Motor neuron (in vitro differentiated cells): ENCODE measurements at places on chromosomes 6 and 20. TPM values are rescaled to one million over a fixed set of nuclear protein-coding genes. Genes with fewer than 3 reads are reported as not detected.
A peak's percentile ranks its signal among the peaks of the same experiment; 100 is the strongest.

DNA sequence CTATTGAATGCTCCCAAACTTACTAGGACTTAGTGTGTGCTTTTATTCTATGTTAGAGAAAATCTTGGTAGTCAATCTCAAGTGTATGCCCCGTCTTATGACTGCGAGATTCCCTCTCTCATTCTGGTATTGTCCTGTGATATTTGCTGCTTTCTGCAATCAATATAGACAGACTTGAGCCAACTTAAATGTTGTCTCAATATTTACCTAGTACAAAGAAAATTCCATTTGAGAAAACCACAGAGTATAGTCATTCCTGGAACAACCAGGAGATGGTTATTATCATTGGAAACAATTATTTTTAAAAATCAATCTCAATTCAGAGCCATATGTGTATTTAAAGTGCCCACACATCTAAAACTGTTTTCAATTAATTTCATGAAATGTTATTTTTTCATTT is 330.0 kb downstream of the NRN1 start:
- ATAC-seq = no peak

The PTCRA gene
- total RNA-seq = not detected in 2 replicates

The BFSP1 gene
- total RNA-seq = 2.6 and 3.8 TPM in 2 replicates

GRCh38 chr6:96460052-96460700 is 61.4 kb upstream of the UFL1 start:
- ATAC-seq = no peak

The MICB gene
- total RNA-seq = 0.31 and 0.49 TPM in 2 replicates

GRCh38 chr6:157848693-157849092 is 25.6 kb downstream of the SNX9 start:
- ATAC-seq = no peak

DNA sequence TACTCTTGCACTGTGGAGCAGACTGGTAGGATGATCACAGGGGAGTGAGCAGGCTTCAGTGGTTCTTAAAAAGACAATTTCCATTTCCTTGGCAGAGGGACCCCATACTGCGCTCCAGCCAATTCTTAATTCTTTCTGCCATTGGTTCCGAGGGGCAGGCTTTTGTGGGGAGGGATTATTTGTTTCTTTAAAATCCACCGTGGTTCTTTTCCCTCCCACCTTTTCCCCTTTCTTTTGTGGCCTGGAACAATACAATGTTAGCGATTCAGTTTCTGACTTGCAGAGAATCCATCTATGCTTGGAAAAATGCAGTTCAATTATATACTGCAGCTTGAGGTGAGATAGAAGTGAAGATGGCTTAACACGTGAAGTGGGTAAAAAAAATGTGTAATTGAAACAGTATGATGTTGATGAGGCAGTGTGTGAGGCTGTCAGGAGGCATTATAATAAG is 379.0 kb upstream of the FLRT3 start:
- ATAC-seq = peak; percentile 31

DNA sequence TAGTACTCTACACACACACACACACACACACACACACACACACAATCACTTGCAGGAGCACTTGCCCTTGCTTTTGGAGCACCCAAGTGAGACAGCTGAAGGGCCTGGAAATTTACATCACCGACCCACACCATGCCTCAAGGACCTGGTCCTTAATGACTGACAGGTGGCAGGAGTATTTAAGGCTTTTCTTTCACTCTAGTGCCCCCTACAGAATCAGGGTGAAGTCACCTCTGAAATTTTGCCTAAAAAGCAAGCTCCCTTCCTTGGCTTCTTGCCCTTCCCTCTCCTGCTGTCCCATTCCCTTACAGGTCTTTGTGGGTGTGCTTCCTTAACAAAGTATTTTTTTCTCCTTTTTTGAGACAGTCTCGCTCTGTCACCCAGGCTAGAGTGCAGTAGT is 353.5 kb upstream of the IRAK1BP1 start:
- ATAC-seq = no peak

GRCh38 chr6:142953373-142954273 is 8.6 kb upstream of the HIVEP2 start:
- no peak for ATAC-seq

- ATAC-seq = peak; percentile 39
These were observed at the start of gene SLC35D3 for GRCh38 chr6:136921936-136922684. SLC35D3 (plus strand) TSS chr6:136922301; CDS start chr6:136922429, 128 bp downstream.

The PRND gene
- total RNA-seq = 0.15 and 0.29 TPM in 2 replicates

- no peak for ATAC-seq
These were observed 85.3 kb downstream of the ASXL1 start for GRCh38 chr20:32443386-32443974.

- ATAC-seq = no peak
These were observed 114.5 kb downstream of the SLC22A3 start for GRCh38 chr6:160462551-160463109.

GRCh38 chr6:52457096-52457495 is 37.0 kb downstream of the EFHC1 start:
- ATAC-seq = no peak

DNA sequence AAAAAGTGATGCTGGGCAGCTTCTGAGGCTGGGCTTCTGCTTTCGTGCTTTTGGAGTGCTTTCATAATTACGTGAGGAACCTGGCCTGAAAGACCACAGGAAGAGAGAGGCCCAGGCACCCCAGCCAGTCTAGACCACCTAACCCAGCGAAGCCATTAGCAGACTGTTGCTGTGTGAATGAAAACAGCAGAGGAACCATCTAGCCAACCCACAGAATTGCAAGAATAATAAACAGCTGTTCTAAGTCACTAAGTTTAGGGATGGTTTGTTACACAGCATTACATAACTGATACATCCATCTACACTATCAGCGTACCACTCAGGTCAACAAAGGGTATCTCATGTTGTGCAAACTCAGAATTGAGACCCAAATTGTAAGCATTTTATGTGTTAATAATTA is 34.5 kb downstream of the FGD2 start:
- ATAC-seq = no peak

DNA sequence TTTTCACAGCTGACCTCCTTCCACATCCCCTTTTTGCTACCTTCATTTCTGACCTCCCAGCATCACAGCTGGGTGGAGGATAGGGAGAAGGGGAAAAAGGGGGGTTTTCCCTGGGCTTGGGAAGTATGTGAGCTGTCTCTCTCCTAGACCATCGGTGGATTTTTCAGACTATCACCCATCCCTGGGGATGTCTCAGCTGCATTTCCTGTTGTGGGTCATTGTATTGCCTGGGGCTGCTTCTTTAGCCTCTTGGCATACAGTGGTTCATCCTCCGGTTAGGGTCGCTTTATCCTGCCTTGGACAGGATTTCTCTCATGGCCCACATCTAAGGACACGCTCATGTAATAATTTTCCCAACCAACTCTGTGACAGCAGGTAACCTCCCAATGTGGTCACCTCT is 142.5 kb upstream of the ARG1 start:
- no peak for ATAC-seq

The OPRL1 gene
- total RNA-seq = 3.0 and 3.6 TPM in 2 replicates

DNA sequence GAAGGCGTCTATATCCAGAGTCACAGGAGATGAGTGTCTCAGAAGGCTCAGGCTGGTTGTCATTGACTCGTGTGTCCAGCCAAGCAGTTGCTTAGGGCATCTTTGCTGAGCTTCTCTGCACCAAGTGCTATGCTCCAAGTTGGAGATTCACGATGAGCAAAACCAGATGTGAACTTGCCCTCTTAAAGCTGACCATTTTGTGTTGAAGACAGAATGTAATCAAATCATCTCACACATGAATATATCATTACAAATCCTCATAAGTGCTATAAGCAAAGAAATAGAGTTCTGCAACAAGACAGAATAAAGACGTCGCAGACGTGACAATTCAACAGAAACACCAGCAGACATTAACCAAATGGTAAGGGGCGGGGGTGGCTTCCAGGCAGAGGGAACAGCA is 103.9 kb downstream of the ALDH8A1 start:
- ATAC-seq = no peak

The MCM8 gene
- 3.4 and 4.1 TPM in 2 replicates for total RNA-seq

DNA sequence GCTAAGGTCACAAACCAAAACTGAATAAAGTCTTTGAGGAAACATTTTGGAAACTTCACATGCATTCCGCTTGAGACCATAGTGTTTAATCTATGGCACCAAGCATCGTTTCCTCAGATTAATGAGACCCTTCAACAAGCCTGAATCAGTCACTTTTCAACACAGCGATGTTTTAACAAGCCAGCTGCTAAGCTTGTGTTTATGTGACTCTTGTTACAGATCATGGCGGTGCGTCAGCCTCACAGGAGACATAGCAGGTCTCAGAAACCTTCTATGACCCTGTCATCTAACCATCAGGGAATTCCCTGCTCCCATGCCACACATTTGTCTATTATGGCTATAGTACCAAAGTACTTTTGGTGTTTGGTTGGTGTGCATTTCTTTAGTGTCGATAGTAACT is 57.2 kb downstream of the MTFR2 start:
- ATAC-seq = no peak

DNA sequence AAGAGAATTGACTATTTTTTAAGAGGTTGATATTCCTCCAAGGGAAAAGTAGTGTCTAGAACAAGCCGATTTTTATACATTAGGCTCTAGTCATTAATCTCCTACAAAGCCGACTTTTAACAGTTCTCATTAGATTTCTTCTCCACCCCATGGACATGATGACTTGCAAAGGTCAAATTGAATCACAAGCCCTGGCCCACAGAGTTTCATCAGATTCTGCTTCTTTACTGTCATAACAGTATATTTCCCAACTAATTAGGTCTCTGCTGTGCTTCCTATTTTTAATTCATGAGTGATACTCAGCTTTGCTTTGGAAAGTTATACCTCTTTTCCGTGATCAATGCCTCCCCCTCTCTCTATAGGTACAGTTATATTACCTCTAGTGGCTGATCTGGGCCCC is 90.6 kb upstream of the ADGRB3 start:
- no peak for ATAC-seq

DNA sequence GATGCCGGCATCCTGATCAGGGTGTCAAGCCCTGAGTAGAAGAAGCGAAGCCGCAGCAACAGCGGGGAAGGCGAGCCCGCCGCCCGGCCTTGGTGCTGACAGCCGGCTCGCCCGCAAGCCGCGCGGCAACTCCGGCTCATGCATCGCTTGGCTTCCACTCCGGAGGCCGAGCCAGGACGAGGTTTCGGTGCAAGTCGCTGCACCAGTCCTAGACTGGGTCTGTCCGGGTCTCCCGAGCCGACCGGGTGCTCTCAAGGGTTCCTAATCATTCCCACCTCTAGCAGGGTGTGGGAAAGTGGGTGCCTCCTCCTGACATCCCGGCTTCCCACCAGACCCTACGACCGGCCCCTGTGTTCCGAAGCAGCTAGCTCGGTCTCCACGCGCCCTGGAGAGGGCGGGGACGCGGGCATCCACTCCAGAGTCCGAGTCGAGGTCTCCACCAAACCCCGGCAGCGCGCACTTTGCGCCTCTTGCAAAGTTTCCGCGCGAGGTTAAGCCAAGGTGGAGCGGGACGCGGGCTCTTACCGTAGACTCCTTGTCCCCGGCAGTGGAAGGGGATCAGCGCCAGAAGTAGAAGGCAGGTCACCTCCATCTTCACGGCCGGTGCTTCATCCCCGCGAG is 1.4 kb downstream of the MDGA1 start:
- ATAC-seq = peak; percentile 9

DNA sequence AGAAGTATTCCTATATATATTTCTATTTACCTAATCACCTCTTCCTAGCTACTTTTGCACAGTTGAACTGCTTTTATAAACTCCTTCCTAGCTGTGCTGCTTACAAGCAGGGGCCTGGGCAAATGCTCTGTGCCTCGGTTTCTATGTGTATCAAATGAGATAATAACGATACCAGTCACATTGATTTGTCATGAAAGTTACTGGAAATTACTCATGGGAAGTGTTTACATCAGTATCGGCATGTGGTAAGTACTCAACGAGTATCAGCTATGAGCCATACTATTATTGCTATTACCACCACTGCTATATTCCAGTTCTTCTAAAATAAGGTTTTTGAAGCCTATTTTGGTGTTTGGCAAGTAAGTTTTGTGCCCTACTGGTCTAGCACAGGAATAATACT is 4.9 kb downstream of the LAMA4 start:
- no peak for ATAC-seq

- no peak for ATAC-seq
These were observed 22.3 kb upstream of the CEP162 start for GRCh38 chr6:84249724-84250123.

The C20orf144 gene
- total RNA-seq = 0.79 and 0.96 TPM in 2 replicates

GRCh38 chr6:45521226-45521625 is 143.5 kb upstream of the SUPT3H start:
- no peak for ATAC-seq

DNA sequence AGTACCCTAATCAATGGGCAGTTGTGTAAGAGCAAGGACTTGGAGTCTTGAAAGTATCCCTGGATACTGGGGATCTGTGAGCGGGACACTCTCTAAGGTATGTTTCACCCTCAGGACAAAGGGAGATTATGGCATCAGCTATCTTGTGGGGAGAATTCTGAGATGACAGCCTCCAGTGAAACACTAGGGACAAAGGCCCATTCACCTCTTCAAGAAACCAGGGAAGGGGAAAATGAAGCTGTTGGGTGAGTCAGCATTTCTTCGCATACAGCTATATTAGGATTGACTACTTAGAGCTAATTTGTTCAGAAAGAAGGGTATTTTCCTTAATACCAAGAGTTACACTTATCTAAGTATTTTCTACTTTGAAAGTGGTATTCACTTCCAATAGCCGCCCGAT is 35.9 kb downstream of the OPN5 start:
- ATAC-seq = peak; percentile 33

- ATAC-seq = no peak
These were observed 3.0 kb downstream of the TSHZ2 start for GRCh38 chr20:52975029-52975732.

The CSTF1 gene
- 19.7 and 25.7 TPM in 2 replicates for total RNA-seq

- ATAC-seq = no peak
These were observed 92.2 kb downstream of the SIM1 start for GRCh38 chr6:100372326-100373091.

The FAM184A gene
- total RNA-seq = 17.1 and 17.2 TPM in 2 replicates

- ATAC-seq = no peak
These were observed 899.9 kb downstream of the C6orf118 start for GRCh38 chr6:164409309-164410009.

- ATAC-seq = no peak
These were observed 4.3 kb upstream of the KCNG1 start for GRCh38 chr20:51027035-51027795.

GRCh38 chr6:42313038-42313437 is 95.4 kb upstream of the MRPS10 start:
- ATAC-seq = no peak

The MATN4 gene
- 0.08 TPM in 1 of 2 replicates, not detected in the other for total RNA-seq

GRCh38 chr6:122374307-122374706 is 25.1 kb upstream of the HSF2 start:
- ATAC-seq = no peak

DNA sequence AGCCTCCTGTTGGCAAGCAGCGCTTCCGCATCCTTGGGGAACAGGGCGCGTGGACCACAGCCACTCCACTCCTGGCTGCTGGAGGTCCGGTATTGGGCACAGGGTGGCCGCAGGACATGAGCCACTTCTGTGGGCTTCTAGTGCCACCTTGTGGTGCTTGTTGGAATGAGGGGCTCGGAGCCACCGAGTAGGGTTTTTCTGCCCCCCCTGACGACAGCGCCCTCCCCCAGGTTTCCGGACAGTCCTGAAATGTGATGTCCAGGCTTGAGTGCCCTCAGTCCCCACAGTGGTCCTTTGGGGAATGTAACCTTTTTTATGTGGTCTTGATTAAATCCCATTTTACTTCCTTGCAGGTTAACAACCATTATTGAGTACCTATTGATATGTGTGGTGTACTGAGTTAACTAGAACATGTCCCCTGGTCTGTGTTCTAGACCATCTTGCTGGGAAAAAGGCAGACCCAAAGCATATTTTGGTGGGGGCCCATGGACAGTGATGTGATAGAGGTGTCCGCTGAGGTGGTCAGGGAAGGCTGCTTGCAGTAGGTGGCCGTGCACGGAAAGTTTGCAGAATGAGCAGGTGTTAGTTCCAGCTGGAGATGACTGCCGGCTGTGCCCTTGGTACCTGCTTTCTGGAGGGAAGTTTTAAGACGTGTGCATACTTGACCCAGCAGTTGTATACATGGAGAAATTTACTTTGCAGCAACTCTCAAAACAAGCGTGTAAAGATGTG is 70.0 kb downstream of the PTPN1 start:
- peak; percentile 37 for ATAC-seq
